ENCODE measurements at places on chromosomes 1 and 21. TPM values are rescaled to one million over a fixed set of nuclear protein-coding genes. Genes with fewer than 3 reads are reported as not detected.

DNA sequence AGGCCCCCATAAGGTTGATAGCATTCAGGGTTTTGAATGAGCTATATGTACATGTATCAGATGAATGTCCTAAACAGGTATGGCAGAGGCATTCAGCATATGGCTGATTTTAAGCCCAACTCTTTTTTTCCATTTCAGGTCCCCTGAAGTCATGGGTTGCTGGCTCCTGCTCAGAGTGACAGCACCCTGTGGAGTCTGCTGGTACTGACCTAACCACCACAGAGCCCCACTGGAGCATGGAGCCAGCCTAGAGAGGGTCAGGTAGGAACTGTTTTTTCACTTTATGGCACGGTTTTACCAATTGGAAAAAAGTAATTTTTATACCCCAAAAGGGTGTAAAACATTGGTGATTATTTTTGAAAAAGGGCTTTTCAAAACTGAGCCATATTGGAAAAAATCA lies 82.5 kb upstream of the MPC2 start:
- no peak overlapping the region for H3K4me3 ChIP-seq
- H3K27me3 ChIP-seq, result no peaks in the 10 kb centered on the region
- no peak for DNase-seq
- H3K36me3 ChIP-seq, result peaks cover 7% of the 10 kb centered on the region

- no peak overlapping the region for H3K27ac ChIP-seq
- DNase-seq, result no peak
- no peak overlapping the region for H3K4me3 ChIP-seq
- no peaks in the 10 kb centered on the region for H3K36me3 ChIP-seq
- H3K27me3 ChIP-seq, result no peaks in the 10 kb centered on the region
Measured at GRCh38 chr21:36437745-36438128, 42.2 kb downstream of the CLDN14 start.

- H3K27ac ChIP-seq, result no peak overlapping the region
- H3K4me3 ChIP-seq, result no peak overlapping the region
- H3K4me1 ChIP-seq, result no peaks in the 10 kb centered on the region
- DNase-seq, result no peak
- H3K27me3 ChIP-seq, result no peaks in the 10 kb centered on the region
Measured at GRCh38 chr21:34197561-34197960, 124.2 kb downstream of the MRPS6 start.

- H3K4me1 ChIP-seq, result peaks cover 23% of the 10 kb centered on the region
- no peak overlapping the region for H3K4me3 ChIP-seq
- no peaks in the 10 kb centered on the region for H3K36me3 ChIP-seq
- no peak for DNase-seq
Measured at GRCh38 chr1:181175356-181175910, 86.9 kb downstream of the IER5 start.

- no peak overlapping the region for H3K27ac ChIP-seq
- DNase-seq, result no peak
- H3K27me3 ChIP-seq, result no peaks in the 10 kb centered on the region
Measured at GRCh38 chr1:63795455-63795854, 21.6 kb downstream of the ROR1 start.

DNA sequence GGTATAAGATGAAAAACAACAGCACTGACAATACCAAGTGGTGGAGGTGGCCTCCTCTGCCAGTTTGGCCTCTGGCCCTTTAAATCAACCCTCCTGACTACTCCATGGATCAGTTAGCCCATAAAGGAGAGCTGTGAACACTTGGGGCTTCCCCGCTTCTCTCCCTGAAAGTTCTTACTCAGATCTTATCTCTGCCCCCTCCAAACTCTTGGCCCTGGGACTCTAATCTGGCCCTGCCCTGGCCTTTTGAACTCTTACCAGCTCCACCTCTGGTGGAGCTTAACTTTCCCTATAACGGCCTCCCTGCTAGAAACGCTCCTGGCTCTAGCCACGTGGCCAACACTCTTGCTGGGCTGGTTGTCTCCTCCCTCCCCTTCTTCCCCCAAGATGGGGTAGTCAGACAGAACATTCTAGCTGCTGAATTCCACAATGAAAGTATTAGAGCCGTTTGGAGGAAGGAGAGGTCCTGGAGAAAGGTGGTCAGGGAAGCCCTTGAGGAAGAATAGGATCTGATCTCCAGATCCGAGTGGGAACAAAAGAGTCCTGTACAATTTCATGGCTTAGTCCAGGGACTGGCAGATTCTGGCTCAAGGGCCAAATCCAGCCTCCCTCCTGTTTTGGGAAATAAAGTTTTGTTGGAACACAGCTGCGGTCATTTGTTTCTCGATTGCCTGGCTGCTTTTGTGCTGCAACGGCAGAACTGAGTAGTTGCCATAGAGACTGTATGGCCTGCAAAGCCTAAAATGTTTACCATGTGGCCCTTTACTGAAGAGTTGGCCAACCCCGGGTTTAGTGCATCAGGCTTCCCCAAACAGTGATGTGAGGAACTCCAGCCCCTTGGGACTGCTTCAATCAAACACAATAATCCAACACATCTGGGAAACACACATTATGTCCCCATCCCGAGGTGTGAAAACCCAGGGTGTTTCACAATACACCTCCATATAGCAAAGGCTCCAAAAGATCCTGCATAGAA lies 9.5 kb upstream of the PIGR start:
- no peaks in the 10 kb centered on the region for H3K4me1 ChIP-seq
- no peak overlapping the region for H3K27ac ChIP-seq
- no peak for DNase-seq
- peaks cover 3% of the 10 kb centered on the region for H3K27me3 ChIP-seq
- no peak overlapping the region for H3K4me3 ChIP-seq

Gene TMEM51
- 20.6 TPM for total RNA-seq
